ENCODE measurements at places on chromosomes 6 and 20.

- no peak for DNase-seq
Observed at GRCh38 chr6:154890874-154891273, 104.2 kb upstream of the TIAM2 start.

- no peak for DNase-seq
Observed at GRCh38 chr20:10939331-10939941, 265.6 kb upstream of the JAG1 start.

GRCh38 chr20:33853507-33853813 lies 42.3 kb downstream of the CHMP4B start:
- DNase-seq, result peak; percentile 36

GRCh38 chr6:167685654-167686053 lies 141.1 kb upstream of the AFDN start:
- peak; percentile 69 for DNase-seq

GRCh38 chr20:24912397-24913075 lies 36.5 kb upstream of the CST7 start:
- peak; percentile 34 for DNase-seq

DNA sequence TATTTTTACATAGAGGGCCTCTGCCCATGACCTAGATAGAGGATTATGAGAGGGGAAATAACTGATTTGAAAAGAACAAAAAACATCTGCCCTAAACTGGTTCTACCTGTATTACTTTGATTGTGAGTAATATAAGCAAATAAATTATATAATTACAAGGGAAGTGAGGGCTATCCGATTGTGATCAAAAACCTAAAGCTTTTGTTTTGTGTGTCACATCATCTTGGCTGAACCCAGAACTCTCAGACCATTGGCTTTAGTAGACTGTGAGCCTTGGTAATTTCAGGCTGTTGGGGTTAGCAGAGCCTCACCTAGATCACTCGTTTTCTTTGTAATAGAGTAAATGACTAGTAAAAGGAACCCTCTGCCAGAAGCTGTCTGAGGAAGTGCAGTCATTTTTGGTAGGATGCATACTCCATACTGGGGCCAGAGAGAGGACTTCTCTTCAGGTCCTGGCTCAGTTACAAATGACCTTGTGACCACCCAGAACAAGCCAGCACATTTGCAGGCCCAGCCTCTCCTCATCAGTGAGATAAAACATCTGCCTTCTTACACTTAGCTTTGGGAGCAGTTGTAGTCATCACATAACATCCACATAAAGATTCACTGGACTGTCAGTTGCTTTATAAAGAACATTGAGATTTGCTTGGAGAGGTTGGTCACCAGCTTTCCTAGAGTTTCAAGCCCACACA lies 13.5 kb downstream of the STK35 start:
- DNase-seq, result no peak

DNA sequence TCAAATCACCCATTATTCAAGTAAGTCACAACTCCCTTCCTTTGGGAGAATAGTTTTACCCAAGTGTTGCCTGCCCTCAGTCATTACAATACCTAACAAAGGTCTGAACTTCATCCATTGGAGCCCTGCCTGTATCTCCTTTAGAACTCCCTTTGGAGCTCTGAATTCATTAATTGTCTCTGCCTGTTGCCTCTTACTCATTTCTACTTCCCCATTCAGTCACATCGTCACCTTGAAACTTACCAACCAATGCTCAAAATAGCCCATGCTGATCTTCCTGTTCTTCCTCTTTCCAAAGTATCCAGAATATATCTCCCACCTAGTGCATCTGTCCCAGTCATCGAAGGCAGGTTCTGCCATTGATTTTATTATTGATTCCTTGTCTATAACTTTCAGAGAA lies 120.7 kb upstream of the ADGRF1 start:
- no peak for DNase-seq

DNA sequence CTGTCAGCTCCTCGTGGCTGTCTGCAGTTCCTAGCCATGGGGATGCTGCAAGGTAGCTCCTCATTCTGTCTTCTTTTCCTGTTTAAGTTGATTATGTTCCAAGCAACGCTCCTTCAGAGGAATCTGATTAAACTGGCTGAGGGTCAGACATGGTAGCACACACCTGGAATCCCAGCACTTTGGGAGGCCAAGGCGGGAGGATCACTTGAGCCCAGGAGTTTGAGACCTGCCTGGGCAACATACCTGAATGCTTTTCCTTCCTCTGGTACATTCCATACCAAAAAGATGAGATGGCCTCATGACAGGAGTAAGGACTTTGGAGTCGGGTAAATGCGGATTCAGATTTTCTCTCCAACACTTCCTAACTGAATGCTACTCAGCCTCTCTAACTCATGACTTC lies 246.8 kb upstream of the JARID2 start:
- no peak for DNase-seq

GRCh38 chr6:37979392-37980221 lies 160.1 kb downstream of the ZFAND3 start:
- DNase-seq, result no peak

DNA sequence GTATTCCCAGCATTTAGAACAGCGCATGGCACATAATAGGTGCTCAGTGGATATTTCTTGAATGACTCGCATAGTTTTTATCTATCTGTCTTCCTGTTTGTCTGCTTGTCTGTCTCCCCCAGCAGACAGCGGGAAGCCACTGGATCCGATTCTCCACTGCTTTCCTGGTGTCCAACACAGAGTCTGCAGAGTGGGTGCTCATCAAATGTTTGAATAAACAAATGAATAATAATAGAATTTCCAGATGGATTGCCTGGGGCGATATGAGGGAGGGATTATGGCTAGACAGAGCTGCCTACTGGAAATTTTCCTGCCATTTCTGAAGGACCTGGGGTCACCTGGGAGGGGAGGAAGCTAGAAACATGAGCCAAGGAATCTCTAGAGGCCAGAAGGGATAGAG lies 18.9 kb downstream of the CDH22 start:
- no peak for DNase-seq
